Mesenteric fat pad (tissue), 1 donor: ENCODE measurements at places on chromosomes 11 and 22.

- DNase-seq, result no peak
These were observed 18.3 kb upstream of the SHISAL1 start for GRCh38 chr22:44330744-44331660.

DNA sequence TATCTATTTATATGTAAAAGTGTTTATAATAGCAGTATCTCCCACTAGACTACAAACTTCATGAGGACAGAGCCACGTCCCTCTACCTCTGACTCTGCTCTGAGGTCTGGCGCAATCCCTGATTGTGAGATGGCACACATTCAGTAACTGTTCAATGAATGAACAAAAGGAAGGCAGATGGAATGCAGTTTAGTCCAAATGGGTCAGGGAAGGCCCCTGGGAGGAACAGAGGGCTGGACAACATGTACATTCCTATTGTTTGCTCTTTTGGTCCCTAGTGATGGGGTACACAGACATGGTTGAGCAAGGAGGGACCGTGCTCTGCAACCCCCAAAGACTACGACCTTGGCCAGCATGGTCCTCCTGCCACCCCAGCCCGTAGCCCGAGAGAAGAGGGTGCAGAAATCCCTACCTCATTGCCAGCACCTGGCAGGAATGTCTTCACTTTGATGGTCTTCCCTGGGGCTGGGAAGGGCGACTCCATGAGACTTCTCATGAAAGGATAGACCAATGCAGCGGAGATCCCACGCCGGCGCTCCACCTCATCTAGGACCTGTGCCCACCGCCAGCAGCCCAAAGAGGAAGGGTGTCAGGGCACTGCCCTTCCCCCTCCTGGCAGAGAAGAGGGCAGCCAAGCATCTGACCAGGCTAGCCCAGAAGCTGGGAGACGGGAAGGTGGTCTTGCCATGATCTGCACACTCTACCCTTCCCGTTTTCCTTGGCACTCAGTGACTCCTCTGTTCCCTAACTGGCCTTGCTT, 24.3 kb downstream of the RPL27A start:
- DNase-seq, result no peak

DNA sequence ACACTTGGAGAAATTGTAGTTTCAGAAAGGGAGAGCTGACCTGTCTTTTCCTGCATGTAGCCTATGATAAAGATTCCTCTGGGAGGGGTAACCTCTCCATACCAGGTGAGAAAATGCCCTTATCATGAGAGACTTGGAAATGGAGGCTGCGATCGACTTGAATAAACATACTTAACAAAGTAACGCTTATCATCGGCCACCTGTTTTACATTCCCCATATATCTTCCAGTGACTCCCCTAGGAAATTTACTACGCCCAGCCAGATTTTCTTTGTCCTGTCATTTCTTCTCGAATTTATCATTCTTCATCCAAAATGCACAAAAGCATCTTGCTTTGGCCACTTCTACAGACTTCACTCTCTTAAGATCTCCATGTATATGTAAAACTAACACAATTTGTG, 143.5 kb downstream of the CCDC81 start:
- no peak for DNase-seq

GRCh38 chr11:112734207-112734606, 227.0 kb upstream of the NCAM1 start:
- DNase-seq, result no peak

GRCh38 chr11:74306435-74307175, 4.8 kb downstream of the P4HA3 start:
- no peak for DNase-seq

- no peak for DNase-seq
These were observed 2.4 kb upstream of the ASCC2 start for GRCh38 chr22:29840498-29840897.

DNA sequence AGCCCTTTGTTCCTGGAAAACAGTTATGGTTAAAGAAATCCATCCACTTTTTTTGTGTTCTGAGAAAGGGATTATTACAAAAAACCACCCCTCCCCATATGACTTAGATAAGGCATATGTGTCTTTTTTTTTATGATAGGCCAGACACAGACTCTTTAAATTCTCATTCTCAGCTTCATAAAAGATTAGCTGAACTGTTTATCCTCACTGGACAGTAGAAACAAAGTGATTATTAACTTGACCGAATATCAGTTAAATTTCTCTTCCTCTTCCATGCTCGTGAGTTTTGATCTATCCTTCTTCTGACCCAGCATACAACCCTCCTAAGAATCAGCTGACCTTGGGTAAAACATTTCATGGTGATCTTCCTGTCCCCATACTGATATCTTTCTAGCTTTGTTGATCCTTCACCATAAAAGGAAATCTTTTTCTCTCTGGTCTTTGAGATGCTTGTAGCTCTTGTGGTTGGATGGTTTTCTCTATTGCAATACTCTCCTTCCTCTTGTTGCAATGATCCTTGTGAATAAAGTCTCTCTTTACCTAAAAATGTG, 26.2 kb downstream of the OR2AG2 start:
- no peak for DNase-seq

GRCh38 chr22:24525416-24526037, 29.4 kb downstream of the GUCD1 start:
- DNase-seq, result no peak

DNA sequence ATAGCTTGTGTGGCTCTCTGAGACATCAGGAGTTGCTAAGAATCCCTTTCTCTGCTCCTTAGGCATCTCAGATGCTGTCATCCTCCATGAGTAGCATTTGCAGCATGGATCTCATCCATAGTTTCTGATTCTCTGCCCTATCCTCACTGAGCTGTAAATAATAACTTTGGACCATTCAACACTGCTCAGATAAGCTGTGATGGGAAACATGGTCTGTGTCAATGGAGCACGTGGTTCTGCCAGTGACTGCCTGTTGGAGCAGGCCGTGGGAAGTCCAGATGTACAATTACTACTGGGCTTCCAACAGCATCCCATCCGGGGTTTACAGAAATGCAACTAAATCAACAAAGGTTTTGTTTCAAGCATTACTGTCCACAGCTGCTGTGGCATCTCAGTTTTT, 160.1 kb downstream of the OR4C45 start:
- no peak for DNase-seq

- DNase-seq, result no peak
These were observed 46.8 kb downstream of the PGR start for GRCh38 chr11:101082813-101083212.

DNA sequence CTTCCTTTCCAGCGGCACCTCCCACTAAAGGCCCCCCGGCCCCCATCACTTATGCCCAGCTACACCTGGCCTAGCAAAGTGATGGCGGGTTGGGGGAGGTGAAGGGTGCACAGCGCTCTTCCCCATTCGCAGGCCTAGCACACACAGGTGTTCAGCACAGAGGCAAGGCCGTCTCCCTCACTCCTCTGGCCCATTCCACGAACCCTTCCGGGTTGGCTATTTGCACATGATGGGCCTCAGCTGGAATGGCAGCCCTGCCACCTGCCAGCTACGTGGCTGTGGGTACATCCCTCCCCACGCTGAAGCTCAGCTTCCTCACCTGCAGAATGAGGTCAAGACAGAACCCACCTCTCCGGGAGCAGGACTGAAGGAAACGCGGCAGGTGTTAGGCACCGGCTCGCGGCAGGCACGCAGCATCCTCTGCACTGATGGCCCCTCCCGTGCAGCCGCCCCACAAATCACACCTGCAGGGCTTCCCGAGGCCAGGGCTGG, 4.8 kb downstream of the KIAA0930 start:
- DNase-seq, result no peak

DNA sequence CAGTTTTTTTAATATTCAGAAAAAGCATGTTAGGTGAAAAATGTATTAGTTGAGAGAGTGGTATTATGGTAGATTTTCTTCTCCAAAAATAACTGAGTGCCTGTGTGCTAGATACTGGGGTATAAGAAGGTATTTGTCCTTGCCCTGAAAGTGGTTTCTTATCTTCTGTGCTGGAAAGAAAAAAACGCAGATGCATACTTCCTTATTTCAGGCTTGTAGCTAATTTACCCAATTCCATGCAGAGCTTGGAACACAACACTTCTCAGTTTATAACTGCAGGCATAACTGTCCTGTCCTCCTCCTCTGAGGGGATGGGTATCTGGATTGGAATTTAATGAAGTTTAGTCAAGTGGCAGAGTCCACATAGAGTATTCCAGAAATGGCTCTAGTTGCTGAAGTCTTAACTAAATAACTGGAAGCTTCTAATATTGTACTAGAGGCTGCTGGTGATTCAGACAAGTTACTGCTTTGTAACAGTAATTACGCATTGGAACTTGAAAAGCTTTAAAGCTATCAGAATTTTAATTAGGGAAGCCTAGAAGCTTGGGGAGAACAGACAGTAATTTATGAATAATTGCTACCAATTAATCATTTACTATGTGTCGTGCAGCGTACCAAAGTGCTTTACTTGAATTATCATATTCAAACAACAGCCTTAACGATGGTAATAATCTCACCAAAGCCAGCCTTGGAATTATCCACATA, 12.7 kb upstream of the C11orf91 start:
- DNase-seq, result no peak

DNA sequence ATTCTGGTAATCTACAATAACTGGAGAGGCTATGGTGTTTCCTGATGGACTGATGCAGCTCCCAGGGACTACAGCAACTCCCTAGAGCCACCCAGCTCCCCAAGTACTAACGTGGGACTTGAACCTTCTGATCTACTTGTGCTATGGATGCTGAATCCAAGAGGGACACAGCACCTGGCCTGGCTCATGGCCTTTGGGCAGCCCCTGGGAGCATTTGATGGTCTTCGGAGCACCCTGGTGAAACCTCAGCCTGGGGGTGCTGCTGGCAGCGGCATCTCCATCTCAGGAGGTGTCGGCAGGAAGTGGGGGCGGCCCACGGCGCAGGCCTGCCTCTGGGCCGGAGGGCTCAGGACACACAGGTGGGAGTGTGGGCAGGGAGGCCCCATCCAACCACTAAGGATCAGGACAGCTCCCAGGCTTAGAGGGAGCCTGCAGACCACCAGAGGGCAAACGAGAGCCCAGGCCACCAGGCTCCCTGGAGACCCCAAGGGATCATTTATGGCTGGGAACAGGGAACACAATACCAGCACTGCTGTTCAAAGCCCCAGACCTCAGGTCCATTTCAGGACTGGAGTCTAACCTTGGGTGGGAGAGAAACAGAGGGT, 8.7 kb downstream of the EHD1 start:
- no peak for DNase-seq

DNA sequence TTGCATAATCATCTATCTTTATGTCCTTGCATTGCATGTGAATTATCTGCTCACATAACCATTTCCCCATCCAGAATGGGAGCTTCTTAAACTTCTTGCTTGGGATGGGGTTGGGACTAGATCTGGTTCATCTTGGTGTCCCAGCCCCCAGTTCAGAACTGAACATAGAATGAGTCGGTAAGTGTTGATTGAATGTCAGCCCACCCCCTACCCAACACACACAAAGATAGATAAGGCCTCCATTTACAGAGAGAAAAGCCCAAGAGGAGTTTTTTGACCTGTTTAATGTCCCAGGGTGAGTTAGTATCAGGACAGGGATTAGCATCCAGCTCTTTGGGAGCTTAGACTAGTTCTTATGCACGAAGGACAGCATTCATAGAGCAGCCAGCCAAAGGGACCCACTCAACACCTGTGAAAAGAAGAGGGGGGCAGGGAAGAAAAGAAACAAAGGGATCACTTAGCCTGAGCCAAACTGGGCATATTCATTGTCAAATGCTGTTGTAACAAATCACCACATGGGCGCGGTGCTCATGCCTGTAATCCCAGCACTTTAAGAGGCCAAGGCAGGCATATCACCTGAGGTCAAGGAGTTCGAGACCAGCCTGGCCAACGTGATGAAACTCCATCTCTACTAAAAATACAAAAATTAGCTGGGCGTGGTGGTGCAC, 57.4 kb downstream of the CHRDL2 start:
- no peak for DNase-seq
